ENCODE measurements at places on chromosomes 5 and 9.

DNA sequence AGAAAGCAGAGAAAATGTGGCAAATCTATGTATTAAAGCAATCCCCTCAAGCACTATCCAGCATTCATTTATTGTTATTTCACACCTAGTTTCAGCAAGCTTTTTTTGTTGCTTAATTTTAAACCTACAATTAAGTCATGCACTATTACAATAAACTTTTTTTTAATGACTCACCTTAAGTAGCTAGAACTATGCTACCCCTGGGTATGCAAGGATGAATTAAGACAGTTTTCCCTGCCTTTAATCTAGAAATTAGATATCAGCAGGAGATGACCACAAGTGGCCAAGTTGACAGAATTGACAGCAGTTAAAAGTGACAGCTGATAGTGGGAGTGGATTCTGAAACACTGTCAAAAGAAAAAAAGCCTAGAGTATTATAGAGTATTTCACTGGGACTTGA lies 20.0 kb downstream of the ITGA1 start:
- DNase-seq, result no peak

DNA sequence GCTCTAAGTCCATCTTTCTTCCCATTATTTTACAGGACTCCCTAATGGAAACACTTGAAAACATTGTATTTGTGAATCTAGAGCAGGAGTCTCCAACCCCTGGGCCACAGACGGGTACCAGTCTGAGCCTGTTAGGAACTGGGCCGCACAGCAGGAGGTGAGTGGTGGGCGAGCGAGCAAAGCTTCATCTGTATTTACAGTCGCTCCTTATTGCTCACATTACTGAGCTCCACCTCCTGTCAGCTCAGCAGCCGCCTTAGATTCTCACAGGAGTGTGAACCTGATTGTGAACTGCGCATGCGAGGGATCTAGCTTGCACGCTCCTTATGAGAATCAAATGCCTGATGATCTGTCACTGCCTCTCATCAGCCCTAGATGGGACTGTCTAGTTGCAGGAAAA lies 111.0 kb downstream of the MED27 start:
- DNase-seq, result no peak

GRCh38 chr5:5572010-5572865 lies 149.8 kb downstream of the ICE1 start:
- no peak for DNase-seq

GRCh38 chr5:132486318-132487094 lies 4.1 kb downstream of the IRF1 start:
- DNase-seq, result no peak

Measured in choroid plexus epithelial cell (primary cell).